ENCODE measurements at places on chromosomes 2 and 18.
A peak's percentile ranks its signal among the peaks of the same experiment; 100 is the strongest.

DNA sequence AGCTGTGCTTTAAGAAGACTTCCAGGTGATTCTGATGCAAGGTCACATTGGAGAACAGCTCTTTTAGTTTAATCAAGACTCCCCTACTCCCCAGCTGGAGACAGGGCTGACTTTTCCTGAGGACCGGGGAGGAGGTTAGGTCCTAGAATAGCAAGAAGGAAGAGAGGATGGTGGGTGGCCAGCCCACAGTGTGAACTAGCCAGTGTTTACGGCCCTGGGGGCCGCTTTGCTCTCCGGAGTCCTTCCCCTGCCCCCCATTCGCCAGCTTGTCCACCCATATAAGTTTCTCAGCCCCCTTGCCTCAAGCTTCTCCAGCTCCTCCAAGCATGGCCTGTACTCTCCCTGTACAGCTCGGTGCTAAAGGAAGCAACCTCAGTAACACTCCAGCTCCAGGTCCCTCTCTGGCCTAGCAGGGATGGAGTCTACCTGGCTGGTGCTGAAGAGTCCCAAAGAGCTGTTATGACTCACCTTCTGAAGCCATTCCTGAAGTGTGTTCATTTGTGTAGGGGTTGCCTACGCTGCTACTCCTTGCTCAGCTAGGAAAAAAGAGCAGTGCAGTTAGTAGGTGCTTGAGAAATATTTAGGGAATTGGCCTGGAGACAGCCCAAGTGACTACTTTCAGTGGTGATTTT lies 7.9 kb downstream of the INPP4A start:
- DNase-seq = no peak

DNA sequence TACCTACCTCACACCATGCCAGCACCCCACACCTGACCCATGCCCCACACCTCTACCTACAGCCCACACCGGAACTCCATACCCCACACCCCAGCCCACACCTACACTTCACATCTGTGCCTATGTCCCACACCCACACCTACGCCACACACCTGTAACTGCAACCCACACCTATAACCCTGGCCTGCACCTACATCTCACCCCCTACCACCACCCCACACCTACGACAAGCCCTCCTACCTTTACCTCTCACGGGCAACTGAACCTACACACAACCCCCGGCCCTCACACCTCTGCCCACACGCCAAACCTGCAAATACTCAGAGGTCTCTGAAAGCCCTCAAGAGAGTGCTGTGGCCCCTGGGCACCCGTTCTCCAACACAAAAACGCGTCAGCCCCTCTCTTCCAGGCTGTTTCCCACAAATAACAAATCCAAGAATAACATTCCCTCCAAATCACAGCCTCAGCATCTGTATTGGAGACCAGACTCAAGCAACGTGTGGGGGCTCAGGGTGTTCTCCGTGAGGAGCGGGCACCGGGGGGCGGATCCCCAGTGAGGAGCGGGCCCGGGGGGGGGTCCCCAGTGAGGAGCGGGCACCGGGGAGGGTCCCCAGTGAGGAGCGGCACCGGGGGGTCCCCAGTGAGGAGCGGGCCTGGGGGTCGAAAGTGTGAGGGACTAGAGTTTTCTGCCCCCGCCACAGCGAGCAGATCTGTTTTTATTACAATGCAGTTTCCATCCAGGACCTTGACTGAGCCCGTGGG lies 33.4 kb downstream of the SLC66A2 start:
- no peak for DNase-seq

GRCh38 chr2:85648619-85649018 lies 19.4 kb downstream of the SFTPB start:
- no peak for DNase-seq

DNA sequence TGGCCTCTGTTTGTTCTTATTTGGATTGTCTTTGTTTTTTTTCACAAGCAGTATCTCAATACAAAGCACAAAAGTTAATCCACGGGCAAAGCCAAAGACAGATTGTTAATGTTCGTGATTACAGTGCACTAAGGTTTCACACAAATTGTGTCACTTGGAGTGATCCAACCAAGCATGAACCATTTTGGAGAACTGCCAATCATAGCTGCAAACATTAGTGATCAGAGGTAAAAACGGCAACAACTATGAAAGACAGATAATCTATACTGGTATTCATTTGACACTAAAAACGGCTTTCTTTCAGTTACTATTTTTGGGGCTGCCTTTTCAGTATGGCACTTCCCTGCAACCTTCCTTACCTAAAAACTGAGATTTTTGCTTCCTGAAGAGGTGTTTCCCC lies 213.1 kb upstream of the GULP1 start:
- DNase-seq = no peak

DNA sequence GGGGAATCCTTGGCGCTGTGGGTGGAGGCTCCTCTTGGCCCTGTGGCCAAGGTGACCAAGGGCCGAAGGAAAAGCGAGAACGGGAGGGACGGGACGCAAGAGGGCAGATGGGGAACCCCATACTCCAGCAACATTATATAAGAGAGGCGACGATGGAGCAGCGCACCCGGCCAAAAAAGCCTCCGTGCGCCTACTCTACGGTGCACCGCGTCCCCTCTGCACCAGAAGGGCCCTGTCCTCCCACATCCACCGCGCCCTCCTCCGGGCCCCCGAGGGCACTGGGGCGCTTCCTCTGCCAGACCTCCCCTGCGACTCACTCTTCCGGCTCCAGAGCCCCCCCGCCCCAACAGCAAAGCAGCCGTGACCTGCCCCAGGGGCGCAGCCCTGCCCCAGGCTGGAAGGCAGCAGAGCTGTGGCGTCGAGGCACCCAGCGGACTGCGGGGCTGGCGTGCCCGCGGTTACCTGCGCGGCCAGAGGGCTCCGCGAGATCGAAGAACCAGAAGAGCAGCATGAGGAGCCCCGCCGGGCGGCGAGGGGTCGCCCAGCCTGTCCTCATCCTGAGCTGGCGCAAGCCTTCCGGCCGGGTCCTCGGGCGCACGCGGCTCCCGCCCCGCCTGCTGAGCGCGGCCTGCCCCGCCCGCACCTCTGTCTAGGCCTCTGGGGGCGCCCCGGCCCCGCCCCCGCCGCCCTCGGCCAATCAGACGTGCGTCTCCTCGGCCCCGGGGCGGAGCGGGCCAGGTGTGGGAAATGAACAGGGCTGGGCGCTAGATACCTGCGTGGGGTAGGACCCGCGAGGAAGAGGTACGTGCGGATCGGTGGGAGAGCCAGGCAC lies 106.3 kb upstream of the CD302 start:
- DNase-seq = peak; percentile 78

GRCh38 chr2:67384123-67384822 lies 12.9 kb upstream of the ETAA1 start:
- no peak for DNase-seq

DNA sequence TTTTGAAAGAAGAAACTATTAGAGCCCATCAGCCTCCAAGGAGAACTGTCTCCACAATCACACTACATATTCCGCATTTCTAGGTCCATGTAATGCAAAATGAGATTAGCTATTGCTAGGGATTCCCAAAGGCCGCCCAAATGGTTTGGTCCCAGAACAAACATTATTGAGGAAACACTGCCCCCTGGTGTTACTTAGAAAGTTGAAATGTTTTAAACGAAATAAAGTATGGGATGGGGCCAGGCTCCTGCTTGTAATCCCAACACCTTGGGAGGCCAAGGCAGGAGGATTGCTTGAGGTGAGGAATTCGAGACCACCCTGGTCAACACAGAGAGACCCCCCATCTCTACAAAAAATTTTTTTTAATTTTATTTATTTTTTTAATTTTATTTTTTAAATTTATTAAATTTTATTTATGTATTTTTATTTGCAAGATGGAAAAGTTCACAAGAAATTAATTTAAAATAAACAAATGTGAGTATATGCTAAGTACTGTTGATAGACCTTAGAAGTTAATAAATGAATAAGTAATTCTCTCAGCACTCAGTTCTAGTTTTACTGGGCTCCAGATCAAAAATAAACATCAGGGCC lies 5.5 kb downstream of the NHEJ1 start:
- no peak for DNase-seq

DNA sequence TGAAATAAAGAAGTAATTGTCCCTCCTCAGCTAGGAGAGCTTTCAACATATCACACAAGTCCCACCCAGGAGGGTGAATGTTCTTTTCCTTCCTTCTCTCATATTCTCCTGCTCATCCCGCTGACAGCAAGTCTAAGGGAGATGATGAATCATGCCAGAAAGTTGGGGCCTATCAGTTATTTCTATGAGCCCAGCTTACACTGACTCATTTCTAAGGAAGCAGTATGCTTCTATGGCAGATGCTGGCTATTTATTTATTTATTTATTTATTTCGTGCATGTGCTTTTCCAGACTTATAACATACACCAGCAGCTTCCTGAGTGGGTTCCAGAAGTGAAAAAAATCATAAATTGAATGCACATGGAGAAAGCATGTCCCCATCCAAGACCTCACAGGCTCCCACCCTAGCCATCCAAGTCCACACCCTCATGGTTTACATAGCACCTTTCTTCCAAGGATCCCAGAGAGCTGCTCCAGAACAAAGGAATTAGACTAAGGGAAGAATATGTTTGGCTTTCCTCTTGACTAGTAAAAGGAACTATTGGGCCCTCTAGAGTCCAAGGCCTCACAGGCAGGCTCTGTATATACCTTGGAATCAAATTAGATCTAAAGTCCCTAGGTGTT lies 1074.2 kb upstream of the ZEB2 start:
- no peak for DNase-seq

DNA sequence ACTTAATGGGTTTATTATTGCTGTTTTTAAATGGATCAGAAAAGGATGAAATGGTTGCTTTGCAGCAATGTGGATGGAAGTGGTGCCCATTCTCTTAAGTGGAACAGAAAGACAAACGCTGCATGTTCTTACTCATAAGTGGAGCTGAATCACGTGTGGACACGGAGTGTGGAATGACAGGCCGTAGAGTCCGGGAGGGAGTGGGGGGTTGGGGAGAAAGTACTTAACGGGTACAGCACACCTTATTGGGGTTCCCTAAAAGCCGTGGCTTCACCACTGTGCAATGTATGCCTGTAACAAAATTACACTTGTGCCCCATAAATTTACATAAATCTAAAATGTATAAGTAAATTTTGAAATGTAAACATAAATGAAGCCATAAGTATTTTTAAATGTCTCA lies 64.0 kb upstream of the CTDP1 start:
- no peak for DNase-seq

DNA sequence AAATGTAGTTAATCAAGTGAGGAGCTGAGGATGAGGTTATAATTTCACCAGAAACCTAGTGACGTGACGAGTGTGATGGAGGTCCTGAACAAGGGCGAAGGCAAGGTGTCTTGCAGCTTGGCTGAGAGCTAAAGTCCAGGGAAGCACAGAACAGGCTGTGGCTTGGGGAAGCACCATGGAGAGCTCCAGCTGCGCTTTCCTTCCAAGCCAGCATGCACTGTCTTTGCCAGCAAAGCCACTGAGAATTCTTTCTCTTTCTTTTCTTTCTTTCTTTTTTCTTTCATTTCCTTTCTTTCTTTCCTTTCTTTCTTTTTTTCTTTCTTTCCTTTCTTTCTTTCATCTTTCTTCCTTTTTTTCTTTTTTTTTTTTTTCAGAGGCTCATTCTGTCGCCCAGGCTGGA lies 239.3 kb downstream of the FBXO15 start:
- no peak for DNase-seq

- DNase-seq = no peak
Observed at GRCh38 chr2:218569661-218570500, 1.2 kb downstream of the CNOT9 start.

DNA sequence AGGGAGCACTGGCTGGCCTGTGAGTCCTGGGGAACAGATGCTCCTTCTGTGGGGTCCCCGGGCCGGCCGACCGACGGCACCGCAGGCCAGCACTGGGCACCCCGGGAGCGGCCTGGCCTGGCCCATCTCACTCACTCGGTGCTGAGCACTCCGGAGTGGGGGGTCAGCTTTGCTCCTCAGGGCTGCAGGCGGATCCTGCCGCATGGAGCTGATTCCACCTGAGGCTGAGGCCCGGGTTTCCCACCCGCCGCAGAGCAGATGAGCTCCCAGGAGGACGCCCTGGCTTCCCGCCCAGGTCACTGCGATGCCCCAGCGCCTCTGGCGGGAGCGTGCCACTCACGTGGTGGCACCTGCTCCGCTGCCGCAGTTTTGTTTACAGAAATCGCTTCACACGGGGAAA lies 418.6 kb downstream of the GALR1 start:
- DNase-seq = no peak

DNA sequence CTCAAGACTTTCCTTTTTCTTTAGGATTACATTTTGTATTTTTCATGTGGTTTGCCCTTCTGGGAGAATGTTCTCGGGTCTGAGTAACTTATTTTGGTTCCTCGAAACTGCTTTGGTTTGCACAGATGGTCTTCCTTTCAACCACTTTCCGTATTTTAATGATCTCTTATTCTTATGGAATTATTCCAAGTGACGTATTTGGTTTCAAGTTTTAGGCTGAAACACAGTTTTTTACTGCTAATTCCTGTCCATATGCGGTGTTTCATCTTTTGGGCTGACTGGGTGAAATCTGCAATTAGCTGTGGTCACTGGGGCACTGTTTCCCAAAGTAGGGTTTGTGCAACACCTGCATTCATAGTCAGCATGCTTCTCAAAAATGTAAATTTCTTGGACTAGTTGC lies 122.7 kb downstream of the CAPN13 start:
- DNase-seq = no peak

DNA sequence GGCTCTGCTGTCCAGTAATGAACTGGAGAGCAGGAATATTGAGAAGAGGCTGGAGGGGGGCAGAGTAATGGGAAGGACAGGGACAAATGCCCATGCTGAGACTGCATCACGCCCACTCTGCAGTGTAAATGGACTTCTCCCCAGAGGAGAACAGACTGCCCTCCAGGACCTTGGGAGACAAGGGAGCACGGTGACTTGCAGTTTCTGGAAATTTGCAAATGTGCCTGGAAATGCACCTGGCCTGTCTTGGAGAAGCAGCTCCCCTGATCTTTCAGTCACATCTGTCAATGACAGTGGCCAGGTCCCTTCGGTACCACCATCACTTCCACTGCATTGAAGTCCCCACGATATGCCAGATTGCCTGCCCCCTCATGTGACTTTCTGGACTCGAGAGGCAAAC lies 178.7 kb upstream of the SH3BP4 start:
- DNase-seq = no peak

- no peak for DNase-seq
Observed at GRCh38 chr2:229910147-229910831, 11.5 kb downstream of the TRIP12 start.

DNA sequence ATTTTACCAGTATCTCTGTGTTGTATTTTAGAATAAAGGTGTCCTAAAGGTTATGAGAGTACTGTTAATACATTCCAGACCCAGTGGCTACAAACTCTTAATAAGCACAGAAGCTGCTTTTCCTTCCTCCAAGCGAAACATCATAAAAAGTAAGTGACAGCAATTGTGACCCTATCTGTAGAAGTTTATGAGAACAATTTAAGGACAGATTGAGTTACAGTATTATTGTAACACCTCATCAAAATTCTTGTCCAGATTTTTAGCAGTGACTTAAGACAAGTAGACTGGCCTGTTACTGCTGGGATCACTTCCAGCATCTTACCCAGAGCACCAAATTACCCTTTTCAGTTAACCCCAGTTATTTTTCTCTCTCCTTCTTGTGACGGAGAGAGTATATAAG lies 154.6 kb downstream of the ERBB4 start:
- DNase-seq = no peak

Measured in activated naive CD4-positive, alpha-beta T cell (primary cell).